ENCODE measurements at places on chromosomes 5 and 9.

DNA sequence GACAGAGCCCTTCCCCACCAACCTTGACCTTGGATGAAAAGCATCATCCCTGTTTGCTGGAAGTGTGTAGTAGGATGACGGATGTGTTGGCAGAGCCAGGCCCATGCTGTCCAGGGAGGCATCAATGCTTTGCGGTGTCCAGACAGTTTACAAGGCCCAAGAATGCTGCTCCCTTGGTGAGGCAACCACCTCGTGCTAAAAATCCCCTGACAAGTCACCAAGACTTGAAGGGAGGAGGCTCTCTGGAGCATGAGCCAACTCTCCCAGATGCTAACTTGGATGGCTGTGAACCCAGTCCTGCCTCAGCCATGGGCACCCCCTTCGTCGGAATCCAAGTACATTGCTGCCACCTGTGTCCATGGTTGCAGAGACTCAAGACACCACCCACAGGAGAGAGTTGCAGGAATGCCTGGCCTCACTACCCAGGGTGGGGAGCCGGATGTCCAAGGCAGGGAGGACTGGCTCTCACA lies 9.5 kb upstream of the NKD2 start:
- no peak for DNase-seq

- no peak for DNase-seq
Measured at GRCh38 chr5:3602785-3603502, 7.3 kb downstream of the IRX1 start.

GRCh38 chr5:72256536-72256935 lies 63.5 kb downstream of the MRPS27 start:
- DNase-seq: no peak

DNA sequence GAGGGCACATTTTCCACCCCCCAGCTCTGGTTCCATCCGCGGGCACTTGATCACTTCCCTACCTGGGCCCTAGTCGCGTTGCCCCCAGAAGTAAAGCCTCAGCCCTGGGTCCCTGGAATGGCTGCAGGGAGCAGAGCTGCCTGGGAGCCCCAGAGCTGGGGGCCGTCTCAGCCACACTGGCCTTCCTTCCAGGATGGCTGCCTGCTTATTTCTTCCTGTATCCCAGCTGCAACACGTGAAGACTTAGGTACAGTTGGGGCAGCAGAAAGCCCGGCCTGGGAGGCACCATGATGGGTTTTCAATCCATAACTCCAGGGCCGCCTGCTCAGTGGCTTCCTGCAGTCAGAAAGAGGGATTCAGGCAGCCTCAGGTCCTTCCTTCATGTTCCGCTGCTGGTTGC lies 232.3 kb downstream of the IRX2 start:
- DNase-seq: no peak

- no peak for DNase-seq
Measured at GRCh38 chr5:103993031-103993430, 430.4 kb upstream of the NUDT12 start.

DNA sequence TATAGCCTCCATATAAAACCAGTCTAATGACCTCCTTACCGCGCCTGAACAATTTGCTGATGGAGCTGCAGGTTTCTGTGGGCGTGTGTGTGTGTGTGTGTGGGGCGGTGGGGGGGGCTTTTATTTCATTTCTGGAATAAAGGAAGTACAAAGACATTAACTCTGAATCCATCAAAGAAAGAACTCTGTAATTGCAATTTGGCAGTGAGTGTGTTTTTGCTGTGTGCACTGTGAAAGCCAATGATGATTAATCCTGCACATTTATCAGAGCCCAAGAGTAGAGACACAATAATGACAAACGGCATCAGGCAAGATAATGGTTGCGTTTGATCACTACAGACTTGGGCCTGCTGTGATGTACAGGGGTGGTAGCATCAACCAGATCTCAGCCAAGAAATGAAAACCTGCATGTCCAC lies 29.3 kb upstream of the NDFIP1 start:
- DNase-seq: no peak

DNA sequence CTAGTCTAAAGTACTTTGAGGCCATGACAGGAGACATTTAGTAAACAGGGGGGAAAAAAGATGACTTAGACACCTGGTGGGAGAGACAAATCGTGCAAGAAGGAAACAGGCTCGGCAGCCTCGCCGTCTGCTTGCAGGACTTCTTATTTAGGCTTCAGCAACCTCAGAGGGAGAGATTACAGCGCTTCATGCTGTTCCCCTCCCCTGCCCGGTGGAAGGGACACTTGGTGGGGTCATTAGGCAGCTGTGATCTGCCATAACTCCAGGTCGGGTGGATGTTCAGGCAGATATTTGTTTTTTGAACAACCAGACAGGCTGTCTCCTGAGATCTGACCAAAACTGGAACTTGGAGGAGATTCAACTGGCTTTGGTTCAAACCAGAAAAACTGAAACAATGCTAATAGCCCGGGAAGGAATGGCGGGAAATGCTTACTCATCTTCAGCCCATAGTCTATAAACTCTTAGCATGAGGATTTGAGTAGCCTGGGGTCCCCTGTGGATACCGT lies 38.1 kb upstream of the CD180 start:
- DNase-seq: peak; percentile 5

GRCh38 chr5:87268126-87268969 lies 665 bp downstream of the RASA1 start:
- DNase-seq: peak; percentile 76

DNA sequence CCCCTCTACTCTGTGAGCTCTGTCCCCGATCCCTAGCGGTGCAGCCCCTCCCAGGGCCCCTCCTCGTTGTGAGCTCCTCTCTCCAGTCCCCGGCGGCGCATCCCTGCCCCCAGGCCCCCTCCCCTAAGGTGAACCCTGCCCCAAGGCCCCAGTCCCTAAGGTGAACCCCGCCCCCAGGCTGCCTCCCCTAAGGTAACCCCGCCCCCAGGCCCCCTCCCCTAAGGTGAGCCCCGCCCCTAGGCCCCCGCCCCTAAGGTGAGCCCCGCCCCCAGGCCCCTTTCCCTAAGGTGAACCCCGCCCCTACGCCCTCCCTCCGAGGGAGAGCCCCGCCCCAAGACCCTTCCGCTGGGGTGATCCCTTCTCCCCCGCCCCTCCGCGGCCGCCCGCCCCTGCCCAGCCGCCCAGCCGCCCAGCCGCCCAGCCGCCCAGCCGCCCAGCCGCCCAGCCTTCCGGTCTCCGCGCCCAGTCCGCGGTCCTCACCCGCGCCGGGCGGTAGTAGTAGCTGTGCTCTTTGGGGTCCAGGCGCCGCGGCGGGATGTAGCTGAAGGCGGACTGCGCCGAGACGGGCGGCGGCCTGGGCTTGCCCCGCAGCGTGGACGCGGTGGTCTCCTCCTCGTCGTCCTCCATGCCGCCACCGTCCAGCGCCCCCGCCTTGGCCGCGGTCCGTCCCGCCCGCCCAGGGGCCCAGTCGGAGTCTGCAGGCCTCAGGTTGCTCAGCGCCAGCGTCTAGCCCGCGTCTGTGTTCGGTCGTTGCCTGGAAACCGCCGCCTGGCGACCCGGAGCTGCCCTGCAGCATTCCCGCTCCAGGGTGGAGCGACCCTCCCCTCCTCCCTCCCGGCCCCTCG lies at the start of gene CFAP90:
TSS of gene CFAP90 (minus strand) at position 739 of the 845 bp plus-strand sequence. CDS start at position 627, 112 bp downstream.
- no peak for DNase-seq

DNA sequence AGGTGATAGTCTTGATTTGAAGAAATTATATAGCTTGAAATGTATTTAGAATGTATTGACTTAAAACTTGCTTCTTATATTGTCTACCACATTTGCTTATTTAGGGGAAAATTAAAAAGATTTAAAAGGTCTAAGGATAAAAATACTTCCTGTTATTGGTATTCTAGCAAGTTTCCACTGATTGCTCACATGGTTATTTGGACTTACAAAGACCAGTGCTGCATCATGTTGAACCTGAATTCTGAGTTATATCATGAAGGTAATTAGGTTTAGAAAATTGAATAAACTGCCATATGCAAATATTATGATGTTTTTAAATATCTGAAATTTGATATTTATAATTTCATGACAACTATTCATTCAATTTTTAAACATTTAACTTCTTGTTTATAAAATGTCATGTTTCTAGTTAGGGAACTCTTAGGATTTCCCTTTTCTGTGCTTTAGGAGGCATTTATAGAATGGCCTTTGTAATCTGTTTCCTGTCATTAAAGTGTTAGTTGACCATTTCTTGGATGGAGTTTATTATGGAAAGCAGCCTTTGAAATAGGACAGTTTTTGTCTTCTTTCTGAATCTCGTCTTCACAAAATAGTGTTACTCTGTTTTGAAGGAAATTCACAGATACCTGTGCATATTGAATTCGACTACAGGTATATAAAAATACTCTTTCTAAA lies 85.8 kb downstream of the MTREX start:
- DNase-seq: no peak

GRCh38 chr9:23663536-23663935 lies 162.5 kb downstream of the ELAVL2 start:
- no peak for DNase-seq

DNA sequence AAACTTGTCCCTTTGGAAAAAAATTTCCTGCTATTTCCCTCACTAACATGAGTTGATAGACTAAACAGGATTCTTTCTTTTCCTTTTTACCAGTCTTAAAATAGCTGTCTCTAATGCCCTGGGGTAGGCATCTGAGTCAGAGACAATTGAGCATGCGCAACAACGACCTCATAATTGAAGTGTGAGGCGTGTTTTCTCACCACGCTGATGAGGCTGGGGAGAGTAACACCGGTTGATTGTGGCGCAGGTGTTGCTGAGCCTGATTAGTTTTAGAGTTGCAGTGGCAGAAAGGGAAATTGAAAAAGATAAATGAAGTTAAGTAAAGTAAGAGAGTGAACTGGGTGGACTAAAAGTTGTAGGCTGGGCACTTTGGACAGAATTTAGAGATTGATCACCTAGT lies 213.7 kb downstream of the TLR4 start:
- no peak for DNase-seq

- DNase-seq: no peak
Measured at GRCh38 chr9:135501261-135502167, 1.0 kb downstream of the MRPS2 start.

GRCh38 chr5:159782995-159783300 lies 133.3 kb upstream of the ADRA1B start:
- DNase-seq: no peak

GRCh38 chr9:132946211-132946610 lies 1.8 kb upstream of the TSC1 start:
- no peak for DNase-seq

DNA sequence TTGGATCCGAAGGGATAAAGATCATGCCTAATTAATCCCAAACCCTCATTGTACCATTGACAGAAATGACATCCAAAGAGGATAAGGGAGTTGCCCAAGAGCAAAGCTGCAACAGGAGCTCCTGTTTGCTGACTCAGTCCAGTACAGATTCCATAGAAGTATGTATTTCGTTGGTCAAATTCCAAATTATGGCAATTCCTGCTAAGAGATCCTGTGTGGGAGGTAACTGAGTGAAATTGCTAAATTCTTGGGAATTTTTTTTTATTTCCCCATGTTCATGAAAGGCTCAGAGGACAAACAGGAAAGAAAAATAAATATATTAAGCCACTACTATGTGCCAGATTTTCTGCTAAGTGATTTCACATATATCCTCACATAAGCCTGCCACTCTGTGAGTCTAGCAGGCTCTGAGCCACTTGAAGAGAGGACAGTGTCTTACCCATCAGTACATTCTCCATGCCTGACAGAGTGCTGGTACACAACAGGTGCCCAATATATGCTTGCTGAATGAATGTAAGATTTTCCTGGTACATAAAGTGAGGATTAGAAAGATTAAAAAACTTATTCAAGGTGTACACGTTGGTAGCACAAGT lies 132.7 kb downstream of the GLIS3 start:
- DNase-seq: no peak

GRCh38 chr5:137581776-137582175 lies 82.7 kb upstream of the SPOCK1 start:
- DNase-seq: no peak

- no peak for DNase-seq
Measured at GRCh38 chr9:99044827-99045226, 60.1 kb upstream of the TGFBR1 start.

- DNase-seq: no peak
Measured at GRCh38 chr5:140292212-140293036, 10.5 kb downstream of the PFDN1 start.

GRCh38 chr5:176748073-176748966 lies 62.0 kb upstream of the UNC5A start:
- no peak for DNase-seq

GRCh38 chr5:172162323-172162986 lies 25.6 kb downstream of the STK10 start:
- no peak for DNase-seq

DNA sequence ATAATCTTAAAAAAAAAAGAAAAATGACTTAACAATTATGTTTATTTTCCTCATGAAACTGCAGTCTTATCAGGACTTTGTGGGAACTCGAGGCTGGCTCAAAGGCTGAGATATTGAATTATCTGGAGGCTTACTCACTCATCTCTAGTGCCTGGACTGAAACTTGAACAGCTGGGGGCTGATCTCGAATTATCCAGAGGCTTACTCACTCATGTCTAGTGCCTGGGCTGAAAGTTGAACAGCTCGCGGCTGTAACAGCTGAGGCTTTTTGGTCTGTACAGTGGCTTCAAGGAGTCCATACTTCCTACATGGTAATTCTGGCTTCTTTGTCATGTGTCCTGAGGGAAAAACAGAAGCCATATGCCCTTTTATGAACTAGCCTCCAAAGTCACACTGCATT lies 371.9 kb downstream of the CETN3 start:
- DNase-seq: no peak

DNA sequence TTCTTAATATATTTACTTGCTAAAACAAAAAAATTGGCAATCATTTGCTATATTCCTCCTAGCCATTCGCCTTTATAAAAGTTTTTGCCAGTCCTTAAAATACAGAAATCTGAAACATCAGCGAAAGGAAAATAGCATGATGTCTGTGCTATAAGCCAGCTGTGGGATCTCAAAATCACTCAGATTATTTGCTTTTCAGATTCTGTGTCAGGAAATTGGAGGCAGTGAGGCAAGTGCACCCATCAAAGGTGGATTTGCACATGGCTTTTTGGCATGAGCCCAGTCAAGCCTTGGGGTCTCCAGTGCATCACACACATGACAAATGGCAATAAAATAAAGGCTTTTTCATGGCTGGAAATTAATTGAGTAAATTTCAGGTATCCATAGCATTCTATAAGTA lies 196.8 kb upstream of the DAPK1 start:
- no peak for DNase-seq

GRCh38 chr5:1124205-1125029 lies 12.6 kb upstream of the SLC12A7 start:
- DNase-seq: no peak
